ENCODE measurements at places on chromosomes 1 and 21.

DNA sequence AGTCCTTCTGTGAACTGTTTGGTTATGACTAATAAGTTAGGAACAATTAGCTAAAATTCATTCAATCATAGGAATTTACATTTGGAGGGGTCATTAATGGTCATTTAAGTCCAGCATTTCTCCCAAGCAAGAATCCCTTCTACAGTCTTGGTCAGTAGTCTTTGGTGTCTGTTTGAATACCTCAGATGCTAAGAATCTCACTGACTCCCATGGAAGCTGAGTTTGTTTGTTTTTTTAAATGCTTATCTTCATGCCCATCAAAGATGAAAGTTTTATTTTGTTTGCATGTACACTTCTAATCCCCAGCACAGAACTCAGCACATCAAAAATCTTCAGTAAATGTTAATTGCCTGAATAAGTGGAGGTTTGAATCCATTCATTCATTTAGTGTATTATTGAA is 41.3 kb upstream of the SLC44A3 start:
- no peak for DNase-seq

DNA sequence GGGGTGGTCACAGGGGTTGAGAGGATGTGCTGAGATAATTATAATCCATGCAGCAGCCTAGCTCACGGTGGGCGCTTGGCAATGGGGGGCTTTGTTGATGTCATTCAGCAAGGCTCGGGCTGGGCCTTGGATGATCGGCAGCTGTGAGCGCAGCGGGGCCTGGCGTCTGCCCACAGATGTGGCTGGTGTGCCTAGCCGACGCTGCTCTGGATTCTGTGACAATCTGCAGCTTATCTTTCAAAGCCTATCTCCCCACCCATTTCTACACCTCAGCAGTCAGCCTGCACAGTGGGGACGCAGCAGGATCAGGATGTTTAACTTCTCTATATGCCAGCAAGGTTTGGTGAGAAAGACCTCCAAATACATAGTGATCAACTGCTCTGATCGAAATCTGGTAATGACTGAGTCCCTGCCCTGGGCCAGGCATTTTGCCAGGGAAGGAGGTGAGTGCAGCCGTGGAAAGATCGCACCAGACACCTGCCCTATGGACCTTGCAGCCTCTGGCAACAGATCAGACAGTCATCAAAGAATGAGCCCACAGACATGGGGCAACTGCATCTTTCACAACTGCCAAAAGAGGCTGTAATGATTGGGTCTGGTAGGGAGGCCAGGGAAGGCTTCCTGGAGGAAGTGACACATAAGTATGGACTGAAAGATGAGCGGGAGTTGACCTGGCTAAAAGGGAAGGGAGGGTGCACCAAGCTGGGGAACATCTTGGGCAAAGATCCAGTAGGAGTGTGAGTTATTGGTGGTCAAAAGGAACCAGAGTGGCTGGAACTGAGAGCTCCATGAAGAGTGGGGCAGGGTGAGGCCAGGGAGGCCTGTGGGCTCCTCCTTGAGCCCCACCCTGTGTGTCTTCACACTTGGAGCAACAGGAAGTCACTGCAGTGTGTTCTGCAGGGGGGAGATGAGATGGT is 35.3 kb downstream of the EPHB2 start:
- no peak for DNase-seq

DNA sequence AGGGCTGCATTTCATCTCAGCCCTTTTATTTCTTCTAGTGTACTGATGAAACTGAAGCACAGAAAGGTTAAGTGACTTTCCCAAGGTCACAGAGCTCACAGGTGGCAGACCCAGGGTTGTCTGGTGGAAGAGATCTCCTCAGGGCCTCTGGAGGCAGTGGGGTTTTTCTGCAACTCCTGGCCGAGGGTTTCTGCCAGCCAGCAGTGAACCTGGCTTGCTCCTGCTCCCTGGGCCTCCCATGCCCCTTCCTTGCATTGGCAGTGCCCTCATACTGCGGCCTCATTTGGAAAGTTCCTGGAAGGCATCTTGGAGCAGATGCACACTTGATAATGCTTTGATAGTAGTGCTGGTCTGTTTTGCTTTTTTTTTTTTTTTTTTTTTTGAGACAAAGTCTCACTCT is 7.7 kb downstream of the GALNT2 start:
- no peak for DNase-seq

GRCh38 chr21:27108228-27108627 is 141.3 kb upstream of the ADAMTS5 start:
- DNase-seq, result no peak

GRCh38 chr1:84286071-84286470 is 15.4 kb upstream of the SAMD13 start:
- no peak for DNase-seq

GRCh38 chr1:226420897-226421296 is 13.0 kb upstream of the PARP1 start:
- DNase-seq, result no peak

DNA sequence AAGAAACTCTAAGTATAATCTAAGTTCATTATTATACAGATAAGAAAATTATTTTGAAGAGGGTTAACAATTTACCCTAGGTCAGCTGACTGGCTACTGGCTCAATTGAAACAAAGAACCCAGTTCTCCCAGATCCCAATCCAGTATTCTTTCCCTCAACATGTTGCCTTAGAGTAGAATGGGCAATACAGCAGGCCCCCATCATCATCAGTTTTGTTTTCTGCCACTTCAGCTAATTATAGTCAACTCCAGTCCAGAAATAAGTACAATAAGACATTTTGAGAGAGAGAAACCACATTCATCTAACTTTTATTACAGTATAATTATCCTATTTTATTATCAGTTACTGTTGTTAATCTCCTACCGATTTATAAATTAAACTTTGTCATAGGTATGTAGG is 241.2 kb downstream of the ASTN1 start:
- no peak for DNase-seq

DNA sequence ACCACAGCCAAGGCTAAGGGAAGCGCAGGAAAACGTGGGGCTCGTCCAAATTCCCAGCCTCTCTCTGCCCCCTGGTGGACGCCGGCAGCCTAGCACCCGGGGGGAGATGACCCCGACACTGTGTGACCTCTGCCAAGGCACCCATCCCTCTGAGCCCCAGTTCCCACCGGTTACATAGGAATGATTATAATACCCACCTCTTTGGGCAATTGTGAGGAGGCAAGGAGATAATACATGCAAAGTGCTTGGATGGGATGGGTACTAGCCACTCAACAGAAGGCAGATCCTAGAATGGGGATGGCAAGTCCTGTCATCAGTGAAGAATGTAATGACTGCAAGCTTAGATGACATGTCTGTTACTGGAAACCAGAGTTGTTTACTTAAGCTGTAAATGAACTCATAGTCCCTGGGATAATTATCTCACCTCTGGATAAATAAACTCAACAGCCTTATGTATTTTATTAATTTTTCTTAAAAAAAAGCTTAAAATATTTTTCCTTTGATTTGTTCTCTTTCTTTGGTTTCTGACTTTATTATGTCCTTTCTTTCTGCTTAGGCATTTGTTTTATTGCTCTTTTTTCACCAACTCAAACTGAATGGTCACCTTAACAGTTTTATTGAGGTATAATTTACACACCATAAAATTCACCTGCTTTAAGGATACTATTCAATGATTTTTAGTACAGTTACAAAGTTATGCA is 11.3 kb upstream of the BMP8B start:
- peak; percentile 85 for DNase-seq

All from nephron progenitor cell (in vitro differentiated cells).